Gastrocnemius medialis (tissue), 4 donors: ENCODE measurements at places on chromosomes 7 and 10. TPM values are rescaled to one million over a fixed set of nuclear protein-coding genes. Genes with fewer than 3 reads are reported as not detected.
A peak's percentile ranks its signal among the peaks of the same experiment; 100 is the strongest.

DNA sequence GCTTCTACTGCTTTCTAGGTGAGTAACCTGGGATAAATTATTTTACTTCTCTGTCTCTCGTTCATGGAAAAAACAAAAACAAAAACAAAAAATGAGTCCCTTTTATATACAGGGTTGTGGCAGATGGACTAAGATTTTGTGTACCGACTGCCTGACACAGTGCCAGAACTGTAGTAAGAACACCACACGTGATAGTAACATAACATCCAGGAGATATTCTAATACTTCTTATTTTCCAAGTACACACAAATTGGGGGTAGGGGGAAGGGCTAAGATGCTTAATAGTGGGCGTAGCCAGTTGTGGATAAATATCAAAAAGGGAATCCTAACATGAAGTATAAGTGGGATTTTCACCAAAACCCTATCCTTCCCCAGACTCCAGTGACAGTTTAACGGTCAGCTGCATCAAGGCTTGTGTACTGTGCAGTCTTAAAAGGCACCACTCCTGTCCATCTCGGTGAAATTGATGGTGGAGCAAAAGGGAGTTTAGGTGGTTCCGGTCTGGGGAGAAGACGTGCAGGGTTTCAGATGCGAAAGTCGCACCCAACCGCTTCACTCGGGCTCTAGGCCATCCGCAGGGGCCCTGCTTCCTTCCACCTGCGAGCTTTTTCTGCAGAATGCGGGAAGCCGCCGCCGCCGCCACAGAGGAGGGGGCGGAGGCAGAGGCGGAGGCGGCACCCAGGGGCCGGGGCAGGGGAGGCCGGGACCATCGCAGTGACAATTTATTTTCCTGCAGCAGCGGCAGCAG is at the start of gene STAMBPL1:
STAMBPL1 (plus strand) TSS at position 712 of the 748 bp plus-strand sequence. CDS start 21,464 bp downstream, outside the sequence.
- DNase-seq = peak; percentile 16

DNA sequence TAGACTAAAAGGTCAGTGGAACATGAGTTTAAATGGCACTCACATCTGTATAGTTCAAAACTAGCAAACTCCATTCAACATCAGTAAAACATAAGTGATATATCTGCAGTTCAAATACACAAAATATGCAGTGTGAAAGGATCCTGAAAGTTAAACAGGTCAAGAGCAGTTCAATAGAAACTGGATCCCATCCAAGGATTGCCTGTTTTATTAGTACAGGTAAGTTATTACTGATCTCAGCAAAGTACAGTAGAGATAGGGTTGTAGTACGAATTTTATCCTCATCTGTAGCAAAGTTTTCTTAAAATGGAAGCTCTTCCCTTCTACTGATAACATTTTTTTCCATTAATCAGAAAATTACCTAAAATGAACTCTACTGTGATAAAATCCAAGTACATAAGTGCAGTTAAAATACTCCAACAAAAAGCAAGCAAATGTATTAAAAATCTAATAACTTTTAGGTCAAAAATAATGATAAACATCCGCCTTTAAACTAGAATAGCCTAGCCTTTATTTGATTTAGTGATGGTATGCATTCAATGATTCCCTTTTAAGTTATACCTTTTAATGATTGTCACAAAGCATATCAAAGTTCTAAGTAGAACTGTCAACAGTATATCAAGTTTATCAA is 2.2 kb downstream of the ZNF800 start:
- DNase-seq = no peak

DNA sequence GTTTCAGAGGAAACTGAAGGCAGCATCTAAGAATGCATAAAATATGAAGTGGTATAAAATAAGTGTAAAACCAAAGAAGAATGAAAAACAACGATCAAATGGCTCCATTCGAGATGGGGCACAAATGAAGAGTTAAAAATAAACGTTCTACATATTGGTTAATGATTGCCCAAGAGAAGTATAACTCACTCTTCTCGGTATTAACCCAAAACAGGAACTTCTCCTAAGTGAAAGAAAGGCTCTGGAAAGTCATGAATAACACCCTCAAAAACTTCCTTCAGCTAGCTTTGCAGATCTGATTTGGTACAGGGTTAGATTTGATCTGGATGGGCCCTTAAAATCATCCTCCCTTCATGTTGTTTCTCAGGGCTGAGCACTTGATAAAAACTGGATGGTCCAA is 94.3 kb upstream of the ADO start:
- DNase-seq = no peak

- no peak for DNase-seq
Measured at GRCh38 chr7:54860843-54861242, 101.8 kb upstream of the SEC61G start.

- no peak for DNase-seq
Measured at GRCh38 chr7:85655252-85655651, 468.4 kb upstream of the SEMA3D start.

GRCh38 chr10:12728494-12728893 is 273.0 kb downstream of the CCDC3 start:
- DNase-seq = peak; percentile 25

DNA sequence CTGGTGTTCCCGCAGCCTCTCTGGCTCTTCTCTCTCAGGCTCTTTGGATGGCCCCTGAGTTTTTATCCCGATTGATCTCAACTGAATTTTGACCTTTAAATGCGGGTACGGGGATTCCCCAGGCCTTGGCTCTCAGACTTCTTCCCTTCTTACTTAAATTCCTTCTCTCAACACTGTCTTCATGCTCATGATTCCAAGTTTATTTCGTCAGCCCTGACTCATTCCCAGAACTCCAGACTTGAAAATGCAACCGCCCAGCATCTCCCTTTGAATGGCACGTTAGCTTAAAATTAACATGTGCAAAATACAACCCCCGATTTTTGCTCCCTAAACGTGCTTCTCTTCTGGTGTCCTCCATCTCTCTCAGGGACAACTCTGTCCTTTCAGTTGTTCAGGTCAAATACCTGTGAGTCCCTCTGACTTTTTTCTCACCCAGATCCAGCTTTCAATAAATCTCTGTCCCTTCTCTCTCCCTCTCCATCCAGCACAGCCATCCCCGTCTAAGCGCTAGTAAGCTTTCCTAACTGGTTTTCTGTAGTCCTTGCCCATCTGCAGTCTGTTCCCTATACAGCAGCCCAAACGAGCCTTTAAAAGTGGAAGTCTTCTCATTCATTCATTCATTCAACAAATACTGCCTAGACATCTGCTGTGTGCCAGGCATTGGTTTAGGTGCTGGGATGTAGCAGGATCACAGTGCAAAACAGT is 7.1 kb downstream of the HECW1 start:
- no peak for DNase-seq

- DNase-seq = peak; percentile 95
Measured at GRCh38 chr10:77513781-77514331, 123.8 kb downstream of the KCNMA1 start.

GRCh38 chr7:72334698-72335097 is 77.4 kb downstream of the CALN1 start:
- no peak for DNase-seq

GRCh38 chr7:129919492-129919891 is 33.3 kb downstream of the UBE2H start:
- DNase-seq = no peak

The NPC1L1 gene
- total RNA-seq = not detected

The MRPS16 gene
- total RNA-seq = 73.2 TPM

The MYPN gene
- 342 TPM for total RNA-seq
